ENCODE measurements at places on chromosomes 12 and 14. TPM values are rescaled to one million over a fixed set of nuclear protein-coding genes. Genes with fewer than 3 reads are reported as not detected.

Gene RDH12
- total RNA-seq = not detected

Gene SLC25A21
- not detected for total RNA-seq

Gene TTLL5
- total RNA-seq = 36.6 TPM

DNA sequence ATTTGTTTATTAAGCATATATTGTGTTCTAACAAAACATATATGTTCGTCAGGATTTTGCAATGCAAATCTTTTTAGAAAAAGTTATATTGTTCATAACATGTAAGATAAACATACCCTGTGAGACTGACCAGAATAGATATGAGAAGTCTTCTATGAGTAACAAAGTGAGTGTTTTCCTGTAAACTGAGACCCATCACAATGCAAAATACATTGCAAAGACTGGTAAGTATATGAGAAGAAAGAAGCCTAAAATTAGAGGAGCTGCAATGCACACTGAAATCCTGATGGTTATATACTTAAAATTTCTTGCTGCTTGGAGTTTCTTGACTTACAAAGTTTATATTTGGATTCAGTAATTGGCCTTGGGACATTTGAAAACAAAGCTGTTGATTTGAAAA lies 6.0 kb downstream of the HMGA2 start:
- no peak for DNase-seq

- peak; percentile 84 for DNase-seq
Observed at GRCh38 chr14:20681348-20682126, 2.8 kb upstream of the RNASE4 start.

DNA sequence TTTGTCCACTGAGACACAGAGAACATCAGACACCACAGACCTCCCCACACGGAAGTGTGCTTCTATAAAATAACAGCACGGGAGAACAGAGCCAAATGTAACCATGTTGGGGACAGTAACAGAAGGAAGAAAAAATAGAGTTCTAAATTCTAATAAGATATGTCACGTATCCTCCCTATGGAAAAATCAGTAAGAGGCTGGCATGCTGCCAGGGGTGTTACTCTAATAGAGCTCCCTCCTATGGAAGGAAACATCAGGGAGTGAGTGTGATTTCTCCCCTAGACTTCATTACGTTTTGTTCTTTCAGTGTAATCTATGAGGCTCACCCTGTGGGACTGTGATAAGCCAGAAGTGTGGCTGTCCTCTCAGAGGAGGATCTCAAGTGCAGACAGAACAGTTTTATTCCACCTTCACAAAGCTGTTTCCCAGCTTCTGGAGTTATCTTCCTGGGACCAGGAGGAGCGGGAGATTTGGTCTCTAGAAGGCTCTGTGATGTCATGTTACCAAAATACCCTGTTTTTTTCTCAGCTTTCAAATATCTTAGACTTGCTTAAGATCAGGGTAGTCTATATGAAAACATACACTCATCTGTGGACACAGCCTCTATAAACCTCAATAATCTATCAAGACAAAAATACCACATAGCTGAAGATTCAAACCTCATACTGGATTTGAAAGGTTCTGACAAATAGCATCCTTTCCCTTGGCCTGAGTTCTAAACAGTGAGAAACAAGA lies 69.3 kb downstream of the ZFC3H1 start:
- no peak for DNase-seq
